PC-3 (cell line): ENCODE measurements at places on chromosomes 7 and 10. TPM values are rescaled to one million over a fixed set of nuclear protein-coding genes. Genes with fewer than 3 reads are reported as not detected.
A peak's percentile ranks its signal among the peaks of the same experiment; 100 is the strongest.

SEC61G gene
- 128 and 177 TPM in 2 replicates for total RNA-seq

MEOX2 gene
- total RNA-seq, result not detected in 2 replicates

GRCh38 chr10:77744245-77744644, 106.6 kb upstream of the KCNMA1 start:
- DNase-seq, result peak; percentile 91

DNA sequence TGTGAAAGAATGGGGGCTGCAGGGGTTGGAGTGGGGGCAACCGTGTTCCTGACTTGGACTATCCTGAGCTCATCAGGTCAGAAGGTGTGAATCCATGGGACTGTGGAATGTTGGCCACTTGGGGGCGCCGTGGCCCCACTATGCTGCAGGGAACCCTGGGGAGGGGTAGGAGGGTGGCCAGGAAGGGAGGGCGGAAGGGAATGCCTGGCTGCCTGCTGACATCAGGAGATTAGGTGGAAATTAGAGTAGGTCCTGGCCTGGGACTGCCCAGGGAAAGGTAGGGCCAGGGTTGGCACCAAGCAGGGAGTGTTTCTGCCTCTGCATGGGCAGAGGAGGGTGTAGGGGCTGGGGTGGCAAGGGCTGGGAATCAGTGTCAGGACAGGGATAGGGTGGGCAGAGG, 65.8 kb upstream of the PRSS58 start:
- DNase-seq, result peak; percentile 57

DNA2 gene
- total RNA-seq, result 29.5 and 38.7 TPM in 2 replicates

KDM7A gene
- 2.8 and 3.2 TPM in 2 replicates for total RNA-seq

DNA sequence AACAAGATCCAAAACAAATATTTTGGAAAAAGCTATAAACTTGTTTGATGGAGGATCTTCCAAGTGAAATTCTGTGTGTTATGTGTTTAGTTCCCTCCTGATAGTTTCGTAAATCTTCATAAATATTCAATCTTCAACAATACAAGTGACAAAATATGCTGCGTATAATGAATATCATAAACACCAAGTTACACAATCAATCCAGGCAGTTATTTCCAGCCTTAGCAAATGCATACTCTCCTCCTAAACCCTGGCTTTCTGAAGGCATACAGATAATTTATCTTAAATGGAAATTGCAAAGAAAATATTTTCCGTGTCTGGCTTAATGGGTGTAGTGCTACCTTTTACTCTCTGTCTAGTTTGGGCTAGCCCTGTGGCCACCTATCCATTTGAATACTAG, 864.9 kb upstream of the ZWINT start:
- DNase-seq, result no peak

TMEM26 gene
- 0.12 TPM in 1 of 2 replicates, not detected in the other for total RNA-seq

CYP2C19 gene
- not detected in 2 replicates for total RNA-seq

DNA sequence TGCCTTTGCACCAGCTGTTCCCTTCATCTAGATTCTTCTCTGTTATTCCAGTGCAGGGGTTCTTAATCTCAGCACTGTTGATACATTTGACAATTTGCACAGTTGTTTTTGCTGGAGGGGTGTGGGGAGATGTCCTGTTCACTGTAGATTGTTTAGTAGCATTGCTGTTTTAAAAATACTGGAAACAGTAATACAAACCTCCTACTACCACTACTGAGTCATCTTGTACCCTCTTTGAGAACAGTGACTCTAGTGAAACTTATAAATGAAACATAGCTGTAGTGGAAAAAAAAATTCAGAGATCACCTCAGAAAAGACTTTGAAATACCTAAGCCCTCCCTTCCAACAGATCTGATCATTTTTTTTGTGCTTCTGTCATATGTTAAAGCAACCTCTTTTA, 154.8 kb upstream of the TMEM196 start:
- no peak for DNase-seq

DNA sequence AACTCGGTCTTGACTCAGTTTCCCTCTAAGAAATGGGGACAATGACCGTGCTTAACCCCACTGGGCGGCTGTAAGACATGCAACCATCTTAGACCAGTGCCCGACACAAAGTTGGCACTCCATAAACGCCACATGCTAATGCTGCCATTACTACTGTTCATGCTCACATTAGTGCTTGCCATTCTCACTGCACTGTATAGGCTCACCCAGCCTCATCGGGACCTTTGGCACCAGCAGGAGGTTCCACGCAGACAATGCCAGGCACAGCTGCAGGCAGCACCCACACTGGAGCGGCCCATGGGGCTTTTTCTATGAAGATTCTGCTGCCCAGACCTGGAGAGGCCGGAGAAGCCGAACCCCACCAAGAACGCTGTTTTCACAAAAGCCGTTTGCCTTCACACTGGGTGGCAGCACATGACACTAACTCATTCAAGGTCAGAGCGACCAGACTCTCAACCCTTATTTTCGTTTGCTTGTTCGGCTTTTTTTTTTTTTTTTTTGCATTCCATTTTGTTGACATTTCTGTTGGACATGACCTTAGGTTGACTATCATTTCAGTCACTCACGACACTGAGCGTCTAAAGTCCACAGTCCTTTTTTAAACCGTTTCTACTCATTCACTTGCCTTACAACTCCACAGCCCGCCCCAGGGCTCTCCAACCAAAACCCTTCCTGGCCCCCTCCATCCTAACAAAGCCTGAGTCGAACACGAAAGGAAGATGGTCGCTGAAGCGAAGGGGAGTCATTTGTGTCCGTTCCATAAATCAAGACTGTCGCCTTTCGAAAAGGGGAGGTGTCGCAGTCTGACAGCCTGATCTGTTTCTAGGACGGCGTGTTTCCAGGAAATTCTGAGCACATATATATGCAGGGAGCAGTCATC, 124.4 kb upstream of the RNF32 start:
- no peak for DNase-seq

GRCh38 chr10:76177936-76178335, 746.5 kb downstream of the LRMDA start:
- DNase-seq, result no peak

GRCh38 chr7:33446551-33446950, 317.2 kb downstream of the BBS9 start:
- no peak for DNase-seq

DMTF1 gene
- 43.6 and 48.8 TPM in 2 replicates for total RNA-seq

GRCh38 chr7:103989200-103989784, at the start of gene RELN:
Gene RELN, minus strand, starts transcription at chr7:103989658. Its CDS starts 302 bp downstream, at chr7:103989356.
- DNase-seq, result no peak

PRSS58 gene
- total RNA-seq, result not detected in 2 replicates

CTNNA3 gene
- total RNA-seq, result 1.4 and 1.9 TPM in 2 replicates
